GM23248 (cell line): ENCODE measurements at places on chromosomes 13 and 19. TPM values are rescaled to one million over a fixed set of nuclear protein-coding genes. Genes with fewer than 3 reads are reported as not detected.
A peak's percentile ranks its signal among the peaks of the same experiment; 100 is the strongest.

Gene ADAMTSL5
- total RNA-seq, result 21.1 and 31.7 TPM in 2 replicates

- no peak overlapping the region for H3K27ac ChIP-seq
- DNase-seq, result peak; percentile 52
- no peak overlapping the region for H3K4me3 ChIP-seq
Measured at GRCh38 chr19:13104360-13104847, 1.7 kb upstream of the LYL1 start.

DNA sequence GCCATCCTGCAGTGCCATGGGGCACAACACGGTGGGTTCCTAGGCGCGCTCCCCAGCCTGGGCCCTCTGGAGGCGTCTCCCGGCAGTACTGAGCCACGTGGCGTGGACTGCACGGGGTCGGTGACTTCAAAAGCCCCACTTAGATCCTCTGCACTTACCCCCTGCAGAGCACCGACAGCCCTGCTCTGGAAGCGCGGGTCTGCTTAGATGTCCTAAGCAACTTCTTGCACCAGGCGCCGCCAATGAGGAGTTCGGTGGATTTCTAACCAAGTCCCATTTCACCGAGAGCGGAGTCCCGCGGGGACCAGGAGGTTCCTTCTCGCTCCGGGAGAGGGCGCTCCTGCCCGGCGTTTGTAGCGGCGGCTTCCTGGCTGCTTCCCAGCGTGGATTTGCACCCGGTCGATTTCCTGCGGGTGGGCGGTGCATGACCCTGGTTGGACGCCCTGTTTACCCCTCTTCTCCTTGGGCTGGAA lies 25.2 kb upstream of the ZNF845 start:
- H3K36me3 ChIP-seq, result no peaks in the 10 kb centered on the region
- DNase-seq, result peak; percentile 68
- H3K27me3 ChIP-seq, result peaks cover 5% of the 10 kb centered on the region; the same call in 1 of the 2 replicates
- no peak overlapping the region for H3K27ac ChIP-seq

Gene DLEU7
- not detected in 2 replicates for total RNA-seq

DNA sequence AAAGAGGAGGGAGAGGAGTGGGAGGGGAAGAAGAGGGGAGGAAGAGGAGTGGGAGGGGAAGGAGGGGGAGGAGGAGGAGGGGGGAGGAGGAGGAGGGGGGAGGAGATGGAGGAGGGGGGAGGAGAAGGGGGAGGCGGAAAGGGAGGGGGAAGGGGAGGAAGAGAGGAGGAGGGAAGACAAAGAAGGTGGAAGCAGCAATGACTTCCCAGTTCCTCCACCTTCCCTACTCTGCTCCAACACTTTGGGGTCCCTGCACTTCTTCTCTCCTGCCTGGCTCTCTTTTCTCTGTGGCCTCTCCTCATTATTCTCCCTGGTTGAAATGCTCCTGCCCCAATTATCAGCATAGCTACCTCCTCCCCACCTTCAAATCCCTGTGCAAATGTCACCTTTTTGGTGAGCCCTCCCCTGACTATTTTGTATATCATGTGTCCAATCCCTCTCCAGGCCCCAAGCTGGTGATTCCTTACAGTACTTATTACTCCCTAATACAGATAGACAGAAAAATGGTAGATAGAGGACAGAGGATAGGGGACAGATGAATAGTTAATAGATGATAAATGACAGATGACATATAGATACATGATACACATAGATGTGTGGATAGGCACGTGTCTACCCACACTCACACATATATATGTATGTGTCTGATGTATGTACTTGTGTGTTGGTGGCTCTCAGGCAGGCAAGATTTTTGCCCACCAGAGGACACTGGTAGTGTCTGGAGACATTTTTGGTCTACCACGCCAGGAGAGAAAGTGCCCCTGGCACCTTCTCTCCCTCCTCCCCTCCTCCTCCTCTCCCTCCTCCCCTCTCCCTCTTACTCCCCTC lies 25.2 kb downstream of the NLRP9 start:
- no peak for DNase-seq
- H3K4me3 ChIP-seq, result no peak overlapping the region
- no peaks in the 10 kb centered on the region for H3K4me1 ChIP-seq
- H3K36me3 ChIP-seq, result no peaks in the 10 kb centered on the region

Gene ZNF296
- total RNA-seq, result 0.25 TPM in 1 of 2 replicates, not detected in the other

- peaks cover 43% of the 10 kb centered on the region for H3K4me1 ChIP-seq
- peak overlapping the region; percentile 54 for H3K27ac ChIP-seq
- H3K4me3 ChIP-seq, result peak overlapping the region; percentile 46
- peak; percentile 61 for DNase-seq
- no peaks in the 10 kb centered on the region for H3K27me3 ChIP-seq
- no peaks in the 10 kb centered on the region for H3K36me3 ChIP-seq
Measured at GRCh38 chr13:107765724-107766401, 449.5 kb downstream of the LIG4 start.

DNA sequence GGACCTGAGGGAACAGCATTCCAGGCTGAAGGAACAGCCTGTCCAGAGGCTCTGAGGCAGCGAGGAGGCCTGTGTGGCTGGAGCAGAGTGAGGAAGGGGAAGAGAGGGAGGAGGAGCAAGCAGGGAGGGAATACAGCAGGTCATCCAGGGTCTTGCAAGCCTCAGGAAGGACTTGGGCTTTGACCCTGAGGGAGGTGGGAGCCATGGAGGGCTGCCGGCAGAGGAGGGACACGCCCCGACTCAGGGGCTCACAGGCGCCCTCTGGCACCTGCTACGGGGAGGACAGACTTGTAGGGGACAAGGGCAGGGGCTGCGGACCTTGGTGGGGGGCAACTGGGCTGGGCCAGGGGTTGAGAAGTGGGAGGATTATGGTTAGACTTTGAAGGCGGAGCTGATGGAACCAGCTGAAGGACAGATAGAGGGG lies 4.7 kb downstream of the TINCR start:
- no peaks in the 10 kb centered on the region for H3K36me3 ChIP-seq
- no peak for DNase-seq
- H3K4me3 ChIP-seq, result no peak overlapping the region
- peaks cover 24% of the 10 kb centered on the region for H3K27me3 ChIP-seq
- H3K4me1 ChIP-seq, result no peaks in the 10 kb centered on the region
- H3K27ac ChIP-seq, result no peak overlapping the region

DNA sequence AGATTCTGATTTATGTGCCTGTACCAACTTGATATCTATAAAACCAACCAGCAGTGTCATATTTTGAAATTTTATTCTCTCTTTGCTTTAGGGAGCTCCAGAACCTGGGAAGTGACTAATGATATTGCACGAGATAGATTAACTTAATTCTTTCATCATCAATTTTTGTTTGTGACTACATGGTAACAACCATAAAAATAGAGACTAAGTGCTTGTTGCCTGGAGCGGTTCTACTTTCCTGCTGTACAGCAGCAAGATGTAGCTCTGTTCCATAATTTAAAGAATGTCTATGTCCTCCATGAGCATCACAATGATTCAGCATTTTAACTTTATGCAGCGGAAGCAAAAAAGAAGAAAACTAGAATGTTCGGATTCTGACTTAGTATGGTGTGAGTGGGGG lies 275.6 kb downstream of the KLF5 start:
- no peak overlapping the region for H3K4me3 ChIP-seq
- no peaks in the 10 kb centered on the region for H3K27me3 ChIP-seq
- H3K27ac ChIP-seq, result peak overlapping the region; percentile 74
- DNase-seq, result peak; percentile 56
- no peaks in the 10 kb centered on the region for H3K36me3 ChIP-seq

DNA sequence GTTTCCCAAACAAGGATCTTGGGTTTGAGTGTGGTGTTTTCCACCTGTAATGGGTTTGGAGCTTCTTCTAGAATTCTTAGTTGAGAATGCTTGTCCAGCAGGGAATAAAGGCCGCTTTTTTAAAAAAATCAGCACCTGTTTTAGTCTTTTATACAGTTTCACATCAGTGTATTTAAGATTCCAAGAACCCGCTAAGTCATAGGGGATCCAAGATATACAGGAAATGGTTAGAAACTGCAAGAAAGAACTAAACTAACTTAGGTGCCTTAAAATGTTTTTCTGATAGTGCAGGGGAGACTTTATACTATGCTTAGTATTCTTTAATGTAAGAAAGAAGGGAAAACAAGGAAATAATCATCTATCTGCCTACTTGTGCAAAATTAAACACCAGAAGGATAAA lies 74.7 kb downstream of the C13orf42 start:
- H3K4me3 ChIP-seq, result no peak overlapping the region
- H3K27me3 ChIP-seq, result peaks cover 38% of the 10 kb centered on the region
- no peak for DNase-seq

Gene TMEM255B
- total RNA-seq, result 7.7 TPM in 1 of 2 replicates, not detected in the other

DNA sequence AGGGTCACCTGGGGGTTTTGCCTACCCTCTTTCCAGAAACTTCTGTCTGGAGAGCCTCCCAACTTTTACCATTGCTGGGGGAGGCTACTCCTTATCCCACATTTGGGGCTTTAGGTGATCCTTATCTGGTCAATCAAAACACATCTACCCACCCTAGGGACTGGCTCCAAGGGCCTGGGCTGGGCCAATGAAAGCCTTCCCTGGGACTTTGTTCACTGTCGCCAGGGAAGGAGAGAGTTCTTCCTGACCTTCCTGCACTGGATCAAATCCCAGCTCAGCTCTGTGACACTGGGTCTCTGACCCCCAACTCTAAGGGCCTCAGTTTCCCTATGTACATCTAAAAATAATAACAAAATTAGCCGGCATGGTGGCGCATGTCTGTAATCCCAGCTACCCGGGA lies 11.1 kb downstream of the DOCK6 start:
- DNase-seq, result no peak
- no peaks in the 10 kb centered on the region for H3K36me3 ChIP-seq
- no peaks in the 10 kb centered on the region for H3K27me3 ChIP-seq
- no peak overlapping the region for H3K27ac ChIP-seq
- no peak overlapping the region for H3K4me3 ChIP-seq

Gene RASIP1
- total RNA-seq, result not detected in 2 replicates

- no peaks in the 10 kb centered on the region for H3K4me1 ChIP-seq
- H3K4me3 ChIP-seq, result no peak overlapping the region
- H3K27me3 ChIP-seq, result no peaks in the 10 kb centered on the region
- H3K27ac ChIP-seq, result no peak overlapping the region
- H3K36me3 ChIP-seq, result no peaks in the 10 kb centered on the region
Measured at GRCh38 chr19:56720281-56720680, 48.7 kb upstream of the ZNF835 start.

GRCh38 chr13:110233181-110233950 lies 73.6 kb downstream of the COL4A1 start:
- no peaks in the 10 kb centered on the region for H3K27me3 ChIP-seq
- peak overlapping the region; percentile 68 for H3K4me3 ChIP-seq
- H3K36me3 ChIP-seq, result no peaks in the 10 kb centered on the region

Gene IQCN
- 0.11 and 0.25 TPM in 2 replicates for total RNA-seq

Gene PTPRH
- total RNA-seq, result 0.43 and 2.9 TPM in 2 replicates
